ENCODE measurements at places on chromosomes 6 and 20. TPM values are rescaled to one million over a fixed set of nuclear protein-coding genes. Genes with fewer than 3 reads are reported as not detected.

- DNase-seq, result peak; percentile 65
Observed at GRCh38 chr6:3808759-3809514, 40.2 kb upstream of the FAM50B start.

- no peak for DNase-seq
Observed at GRCh38 chr6:113994934-113995342, 24.0 kb upstream of the HDAC2 start.

- DNase-seq, result no peak
Observed at GRCh38 chr20:45576995-45577394, 2.1 kb downstream of the WFDC8 start.

SLC22A23 gene
- total RNA-seq, result 5.4 TPM

DNA sequence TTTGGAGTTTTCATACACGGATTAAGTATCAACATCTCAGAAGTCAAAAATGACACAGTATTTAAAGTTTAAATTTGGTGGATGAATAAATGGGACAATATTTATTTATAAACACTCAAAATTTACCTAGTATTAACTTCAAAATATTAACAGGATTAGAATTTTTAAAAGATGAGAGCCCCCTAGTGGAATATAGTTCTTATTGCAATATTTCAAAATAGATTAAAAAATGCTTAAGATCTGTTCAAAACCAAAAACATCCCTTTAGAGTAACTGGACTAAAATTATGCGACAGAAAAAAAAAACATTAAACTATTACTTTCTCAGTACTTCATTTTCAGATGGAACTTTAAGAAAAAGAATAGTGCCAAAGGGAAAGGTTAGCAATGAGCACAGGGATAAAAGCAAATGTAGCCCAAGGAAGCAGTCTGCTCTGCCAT, 56.6 kb downstream of the SNX14 start:
- no peak for DNase-seq

DNA sequence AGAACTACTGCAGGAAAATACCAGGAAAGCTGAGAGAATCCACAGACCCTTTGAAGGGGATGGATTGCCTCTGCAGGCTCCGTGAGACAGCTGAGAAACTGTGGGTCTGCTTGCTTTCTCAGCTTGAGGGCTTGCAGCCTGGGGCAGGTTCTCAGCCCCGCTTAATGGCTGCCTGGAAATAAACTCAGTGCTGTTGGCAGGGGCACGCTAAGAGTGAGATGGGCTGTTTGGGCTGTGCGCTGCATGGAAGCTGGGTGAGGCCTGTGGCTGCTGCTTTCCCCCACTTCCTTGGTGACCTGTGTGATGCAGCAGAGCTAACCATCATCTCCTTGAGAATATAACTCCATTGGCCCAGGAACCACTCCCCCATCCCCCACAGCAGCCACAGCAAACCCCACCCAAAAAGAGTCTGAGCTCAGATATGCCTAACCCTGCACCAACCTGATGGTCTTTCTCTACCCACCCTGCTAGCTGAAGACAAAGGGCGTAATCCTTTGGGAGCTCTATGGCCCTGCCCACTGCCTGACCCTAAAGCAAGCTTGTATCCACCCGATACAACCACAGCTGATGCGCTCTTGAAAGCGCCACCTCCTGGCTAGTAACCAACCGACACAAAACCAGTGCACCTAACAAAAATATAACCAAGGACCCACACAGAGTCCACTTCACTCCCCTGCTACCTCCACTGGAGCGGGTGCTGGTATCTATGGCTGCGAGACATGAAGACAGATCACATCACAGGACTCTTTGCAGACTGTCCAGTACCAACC, 800.6 kb upstream of the MAP3K7 start:
- DNase-seq, result no peak

- no peak for DNase-seq
Observed at GRCh38 chr20:43921227-43921780, 6.7 kb downstream of the TOX2 start.

DNA sequence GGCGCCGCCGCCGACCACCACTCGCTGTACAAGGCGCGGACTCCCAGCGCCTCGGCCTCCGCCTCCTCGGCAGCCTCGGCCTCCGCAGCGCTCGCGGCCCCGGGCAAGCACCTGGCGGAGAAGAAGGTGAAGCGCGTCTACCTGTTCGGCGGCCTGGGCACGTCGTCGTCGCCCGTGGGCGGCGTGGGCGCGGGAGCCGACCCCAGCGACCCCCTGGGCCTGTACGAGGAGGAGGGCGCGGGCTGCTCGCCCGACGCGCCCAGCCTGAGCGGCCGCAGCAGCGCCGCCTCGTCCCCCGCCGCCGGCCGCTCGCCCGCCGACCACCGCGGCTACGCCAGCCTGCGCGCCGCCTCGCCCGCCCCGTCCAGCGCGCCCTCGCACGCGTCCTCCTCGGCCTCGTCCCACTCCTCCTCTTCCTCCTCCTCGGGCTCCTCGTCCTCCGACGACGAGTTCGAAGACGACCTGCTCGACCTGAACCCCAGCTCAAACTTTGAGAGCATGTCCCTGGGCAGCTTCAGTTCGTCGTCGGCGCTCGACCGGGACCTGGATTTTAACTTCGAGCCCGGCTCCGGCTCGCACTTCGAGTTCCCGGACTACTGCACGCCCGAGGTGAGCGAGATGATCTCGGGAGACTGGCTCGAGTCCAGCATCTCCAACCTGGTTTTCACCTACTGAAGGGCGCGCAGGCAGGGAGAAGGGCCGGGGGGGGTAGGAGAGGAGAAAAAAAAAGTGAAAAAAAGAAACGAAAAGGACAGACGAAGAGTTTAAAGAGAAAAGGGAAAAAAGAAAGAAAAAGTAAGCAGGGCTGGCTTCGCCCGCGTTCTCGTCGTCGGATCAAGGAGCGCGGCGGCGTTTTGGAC, 2.0 kb downstream of the SOX4 start:
- peak; percentile 54 for DNase-seq

DNA sequence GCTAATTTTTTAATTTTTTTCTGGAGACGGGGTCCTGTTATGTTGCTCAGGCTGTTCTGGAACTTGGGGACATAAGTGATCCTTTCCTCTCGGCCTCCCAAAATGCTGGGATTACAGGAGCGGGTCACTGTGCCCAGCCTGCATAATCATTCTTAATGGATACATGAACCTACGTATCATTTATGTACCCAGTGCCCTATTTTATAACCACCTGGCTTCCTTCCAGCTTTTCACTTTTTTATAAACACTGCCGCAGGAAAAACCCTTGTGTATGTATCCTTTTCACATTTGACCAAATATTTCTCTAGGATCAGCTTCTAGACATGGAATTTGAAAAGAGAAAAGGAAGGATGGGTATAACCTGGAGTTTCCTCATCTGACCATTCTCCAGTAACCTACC, 85.6 kb upstream of the RIN2 start:
- DNase-seq, result no peak

DNA sequence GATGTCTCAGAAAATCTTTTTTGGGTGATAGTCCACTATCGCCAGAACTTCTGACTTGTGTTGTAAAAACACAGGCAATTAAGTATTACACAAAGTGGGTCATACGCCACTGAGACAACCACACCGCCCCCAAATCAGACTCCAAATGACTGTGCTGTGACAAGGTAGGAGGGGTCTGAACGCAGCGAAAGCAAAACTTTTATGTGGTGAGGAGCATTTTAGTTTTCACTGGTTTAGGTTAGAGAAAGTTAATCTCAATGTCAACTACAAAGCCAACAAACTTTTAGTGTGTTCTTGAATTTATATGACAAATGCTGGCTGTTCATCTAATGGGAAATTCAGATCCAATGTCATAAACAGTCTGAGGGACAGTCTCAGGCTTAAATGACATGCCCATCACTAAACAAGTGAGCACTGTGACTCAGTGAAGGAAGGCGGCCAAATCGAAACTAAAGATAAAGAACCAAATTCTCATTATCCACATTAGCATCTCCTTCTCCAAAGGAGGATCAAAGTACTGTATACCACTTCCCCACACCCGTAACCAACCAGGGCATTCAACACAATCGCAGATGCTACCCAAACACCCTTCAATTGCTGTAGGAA, 186.7 kb downstream of the GJA10 start:
- no peak for DNase-seq

GRCh38 chr20:44572551-44573500, 9.6 kb upstream of the PKIG start:
- peak; percentile 78 for DNase-seq

All from Right ventricle myocardium superior (tissue), 1 donor.